Immature natural killer cell (primary cell): ENCODE measurements at places on chromosomes 1 and 21. TPM values are rescaled to one million over a fixed set of nuclear protein-coding genes. Genes with fewer than 3 reads are reported as not detected.

Gene GPR52
- polyA plus RNA-seq = not detected

Gene PROX1
- polyA plus RNA-seq = not detected

- peaks cover 16% of the 10 kb centered on the region for H3K36me3 ChIP-seq
- H3K27me3 ChIP-seq = peaks cover 2% of the 10 kb centered on the region
- H3K4me1 ChIP-seq = peaks cover 28% of the 10 kb centered on the region
- H3K4me3 ChIP-seq = peak overlapping the region; percentile 63
- no peak for DNase-seq
These were observed 1.5 kb downstream of the ZNF684 start for GRCh38 chr1:40532844-40533424.

DNA sequence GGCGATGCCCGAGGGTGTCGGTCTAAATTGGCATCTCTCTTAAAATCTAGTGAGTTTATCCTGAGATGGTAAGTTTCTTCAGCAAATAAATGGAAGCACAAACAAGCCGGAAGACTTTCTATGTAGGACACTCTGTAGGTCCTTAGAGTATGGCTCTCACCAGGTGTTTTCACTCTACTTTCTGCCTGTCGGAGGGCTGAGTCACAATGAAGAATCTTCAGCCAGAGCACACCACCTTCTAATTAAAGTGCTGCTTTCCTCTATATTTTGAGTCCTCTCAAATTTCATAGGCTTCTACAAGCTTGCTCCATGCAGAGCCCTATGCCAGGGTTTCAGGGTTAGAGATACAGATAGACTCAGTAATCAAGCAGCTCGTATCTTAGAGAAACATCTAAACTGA, 27.1 kb downstream of the KCNK1 start:
- peaks cover 4% of the 10 kb centered on the region for H3K36me3 ChIP-seq
- H3K27me3 ChIP-seq = peaks cover 7% of the 10 kb centered on the region
- no peak overlapping the region for H3K27ac ChIP-seq
- no peaks in the 10 kb centered on the region for H3K4me1 ChIP-seq
- no peak overlapping the region for H3K4me3 ChIP-seq
- DNase-seq = no peak

GRCh38 chr1:38004284-38005108, 818 bp downstream of the FHL3 start:
- peak overlapping the region; percentile 93 for H3K27ac ChIP-seq
- peaks cover 77% of the 10 kb centered on the region for H3K4me1 ChIP-seq
- H3K36me3 ChIP-seq = peaks cover 3% of the 10 kb centered on the region
- H3K4me3 ChIP-seq = peak overlapping the region; percentile 92
- H3K27me3 ChIP-seq = peaks cover 2% of the 10 kb centered on the region

- DNase-seq = no peak
- H3K4me1 ChIP-seq = peaks cover 84% of the 10 kb centered on the region
- H3K4me3 ChIP-seq = peak overlapping the region; percentile 75
- peak overlapping the region; percentile 97 for H3K27ac ChIP-seq
- H3K36me3 ChIP-seq = no peaks in the 10 kb centered on the region
These were observed 7.3 kb downstream of the SMAP2 start for GRCh38 chr1:40380817-40381216.

DNA sequence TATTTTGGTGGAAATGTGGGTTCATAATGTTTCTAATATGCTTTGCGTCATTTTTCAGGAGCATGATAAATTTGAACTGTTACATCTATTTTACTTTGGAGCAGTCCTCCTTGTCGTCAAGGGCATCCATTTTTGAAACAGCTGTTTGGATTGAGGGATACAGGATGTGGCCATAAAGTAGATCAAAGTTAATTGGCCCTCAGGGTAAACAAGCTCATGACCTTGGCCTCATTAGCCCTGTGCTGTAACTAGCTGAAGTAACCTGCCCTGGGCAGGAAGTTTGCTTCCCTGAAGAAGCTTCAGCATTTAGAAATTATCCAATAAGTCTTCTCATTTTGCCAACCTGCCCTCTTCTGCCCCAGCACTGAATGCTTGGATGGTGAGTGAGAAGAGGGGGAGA, 24.8 kb upstream of the RGL1 start:
- no peaks in the 10 kb centered on the region for H3K36me3 ChIP-seq
- H3K27me3 ChIP-seq = peaks cover 5% of the 10 kb centered on the region
- DNase-seq = no peak
- H3K4me3 ChIP-seq = no peak overlapping the region
- no peaks in the 10 kb centered on the region for H3K4me1 ChIP-seq

GRCh38 chr1:219945795-219946194, 17.4 kb upstream of the SLC30A10 start:
- H3K27me3 ChIP-seq = no peaks in the 10 kb centered on the region
- no peaks in the 10 kb centered on the region for H3K4me1 ChIP-seq
- H3K27ac ChIP-seq = no peak overlapping the region

- H3K27me3 ChIP-seq = no peaks in the 10 kb centered on the region
- DNase-seq = no peak
- H3K4me3 ChIP-seq = no peak overlapping the region
- H3K27ac ChIP-seq = no peak overlapping the region
- H3K4me1 ChIP-seq = no peaks in the 10 kb centered on the region
These were observed 14.7 kb downstream of the GAS5 start for GRCh38 chr1:173853074-173853473.

- peaks cover 4% of the 10 kb centered on the region for H3K27me3 ChIP-seq
- H3K36me3 ChIP-seq = peaks cover 5% of the 10 kb centered on the region
- DNase-seq = no peak
- no peak overlapping the region for H3K4me3 ChIP-seq
- H3K27ac ChIP-seq = no peak overlapping the region
- H3K4me1 ChIP-seq = peaks cover 12% of the 10 kb centered on the region
These were observed 38.7 kb upstream of the EFHD2 start for GRCh38 chr1:15370781-15371520.

GRCh38 chr1:248696261-248696660, 6.3 kb downstream of the OR14I1 start:
- no peak overlapping the region for H3K27ac ChIP-seq
- H3K4me3 ChIP-seq = no peak overlapping the region
- DNase-seq = peak; percentile 2
- H3K36me3 ChIP-seq = no peaks in the 10 kb centered on the region
- peaks cover 5% of the 10 kb centered on the region for H3K27me3 ChIP-seq

DNA sequence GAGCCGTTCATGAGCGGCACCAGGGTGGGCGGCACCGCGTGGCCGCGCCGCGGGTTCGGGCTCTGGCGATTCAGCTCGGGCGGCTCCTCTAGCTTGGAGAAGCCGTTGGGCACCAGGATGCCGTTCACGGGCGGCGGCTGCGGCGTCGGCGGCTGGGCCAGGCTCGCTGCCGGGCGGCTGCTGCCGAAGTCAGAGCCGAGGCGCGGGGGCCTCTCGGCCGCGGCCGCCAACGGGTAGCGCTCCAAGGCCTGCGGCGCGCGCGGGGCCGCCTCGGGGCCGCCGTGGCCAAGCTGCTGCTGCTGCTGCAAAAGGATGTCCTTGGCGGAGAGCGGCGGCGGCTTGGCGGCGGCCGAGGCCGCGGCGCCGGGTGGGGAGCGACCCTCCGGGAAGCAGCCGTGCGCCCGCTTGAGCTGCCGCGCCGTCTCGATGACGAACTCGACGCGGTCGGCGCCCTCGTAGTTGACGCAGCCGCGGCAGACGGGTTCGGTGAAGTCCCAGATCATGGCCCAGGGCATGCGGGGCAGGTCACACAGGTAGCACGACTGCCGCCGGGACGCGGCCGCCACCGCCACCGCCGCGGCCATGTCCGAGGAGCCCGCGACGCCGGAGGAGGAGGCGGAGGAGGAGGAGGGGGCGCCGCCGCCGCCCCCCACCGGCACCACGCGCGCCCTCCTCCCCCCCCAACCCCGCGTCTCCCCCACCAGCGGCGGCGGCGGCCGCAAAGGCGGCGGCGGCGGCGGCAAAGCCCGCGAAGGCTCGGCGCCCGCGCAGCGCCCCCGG, 877 bp downstream of the IRF2BP2 start:
- peaks cover 24% of the 10 kb centered on the region for H3K27me3 ChIP-seq
- H3K27ac ChIP-seq = peak overlapping the region; percentile 86
- H3K4me1 ChIP-seq = peaks cover 75% of the 10 kb centered on the region
- H3K36me3 ChIP-seq = no peaks in the 10 kb centered on the region
- H3K4me3 ChIP-seq = peak overlapping the region; percentile 68

- H3K27ac ChIP-seq = no peak overlapping the region
- peaks cover 1% of the 10 kb centered on the region for H3K27me3 ChIP-seq
- no peaks in the 10 kb centered on the region for H3K36me3 ChIP-seq
- no peak for DNase-seq
These were observed 192.4 kb upstream of the CSF3R start for GRCh38 chr1:36675106-36675505.
